Non-pigmented ciliary epithelial cell (primary cell): ENCODE measurements at places on chromosomes 5 and 9.

DNA sequence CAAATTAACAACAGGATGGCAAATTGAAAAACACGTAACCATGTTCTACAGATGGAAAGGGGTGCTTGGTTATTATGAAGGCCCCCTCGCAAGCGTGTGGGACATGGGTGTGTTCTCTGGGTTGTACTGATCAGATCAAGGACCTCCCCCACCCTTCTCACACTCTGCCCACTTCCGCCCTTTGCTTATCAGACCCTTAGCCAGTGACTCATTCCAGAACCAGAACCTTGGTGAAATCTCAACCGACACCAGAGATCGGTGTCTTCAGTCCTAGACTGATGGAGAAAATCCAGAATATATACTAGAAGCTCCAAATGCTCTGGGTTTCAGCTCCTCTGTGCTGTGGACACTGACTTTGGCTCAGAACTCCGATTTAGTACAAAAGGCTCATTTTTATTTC, 64.9 kb downstream of the PTTG1 start:
- no peak for DNase-seq

GRCh38 chr9:68819065-68819464, 114.0 kb downstream of the PIP5K1B start:
- DNase-seq: no peak

GRCh38 chr5:78813286-78813685, 164.7 kb upstream of the LHFPL2 start:
- DNase-seq: no peak

- DNase-seq: no peak
Measured at GRCh38 chr5:125914471-125914870, 508.7 kb upstream of the GRAMD2B start.

- no peak for DNase-seq
Measured at GRCh38 chr9:132129535-132129934, 32.3 kb upstream of the NTNG2 start.

DNA sequence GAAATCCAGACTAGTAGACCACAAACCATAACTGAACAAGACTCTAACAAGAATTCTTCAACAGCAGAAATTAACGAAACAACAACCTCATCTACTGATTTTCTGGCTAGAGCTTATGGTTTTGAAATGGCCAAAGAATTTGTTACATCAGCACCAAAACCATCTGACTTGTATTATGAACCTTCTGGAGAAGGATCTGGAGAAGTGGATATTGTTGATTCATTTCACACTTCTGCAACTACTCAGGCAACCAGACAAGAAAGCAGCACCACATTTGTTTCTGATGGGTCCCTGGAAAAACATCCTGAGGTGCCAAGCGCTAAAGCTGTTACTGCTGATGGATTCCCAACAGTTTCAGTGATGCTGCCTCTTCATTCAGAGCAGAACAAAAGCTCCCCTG, 68.6 kb downstream of the VCAN start:
- DNase-seq: no peak

- DNase-seq: no peak
Measured at GRCh38 chr9:18472841-18473251, 1.1 kb upstream of the ADAMTSL1 start.

DNA sequence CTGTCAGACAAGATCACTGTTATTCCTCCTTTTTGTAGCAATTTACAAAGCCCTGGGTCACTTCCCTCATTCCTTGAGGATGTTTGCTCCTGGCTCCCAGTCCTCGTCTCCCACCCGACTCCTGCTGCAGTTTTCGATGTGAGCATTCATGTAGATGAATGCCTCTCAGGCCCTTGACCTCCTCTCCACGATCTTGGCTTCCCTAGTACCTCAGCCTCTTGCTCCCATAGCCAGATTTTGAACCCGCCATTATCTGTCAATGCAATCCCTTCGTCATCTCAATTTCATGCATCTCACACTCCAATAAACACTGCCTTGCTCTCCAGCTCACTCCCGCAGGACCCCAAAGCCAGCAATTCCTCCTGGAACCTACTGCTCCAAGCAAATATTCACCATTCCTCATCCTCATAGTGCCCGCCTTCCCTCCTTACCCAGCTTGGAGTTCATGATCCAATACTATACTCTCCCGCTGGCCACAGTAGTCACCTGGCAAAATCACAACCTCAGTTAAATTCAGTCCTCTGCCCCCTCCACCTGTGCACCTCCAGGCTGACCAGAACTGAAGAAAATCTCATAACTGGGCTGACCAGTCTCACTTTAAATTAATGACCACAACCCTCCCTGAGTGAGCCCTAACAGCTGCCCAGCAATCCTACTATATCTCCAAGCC, 35.1 kb upstream of the JADE2 start:
- DNase-seq: no peak

DNA sequence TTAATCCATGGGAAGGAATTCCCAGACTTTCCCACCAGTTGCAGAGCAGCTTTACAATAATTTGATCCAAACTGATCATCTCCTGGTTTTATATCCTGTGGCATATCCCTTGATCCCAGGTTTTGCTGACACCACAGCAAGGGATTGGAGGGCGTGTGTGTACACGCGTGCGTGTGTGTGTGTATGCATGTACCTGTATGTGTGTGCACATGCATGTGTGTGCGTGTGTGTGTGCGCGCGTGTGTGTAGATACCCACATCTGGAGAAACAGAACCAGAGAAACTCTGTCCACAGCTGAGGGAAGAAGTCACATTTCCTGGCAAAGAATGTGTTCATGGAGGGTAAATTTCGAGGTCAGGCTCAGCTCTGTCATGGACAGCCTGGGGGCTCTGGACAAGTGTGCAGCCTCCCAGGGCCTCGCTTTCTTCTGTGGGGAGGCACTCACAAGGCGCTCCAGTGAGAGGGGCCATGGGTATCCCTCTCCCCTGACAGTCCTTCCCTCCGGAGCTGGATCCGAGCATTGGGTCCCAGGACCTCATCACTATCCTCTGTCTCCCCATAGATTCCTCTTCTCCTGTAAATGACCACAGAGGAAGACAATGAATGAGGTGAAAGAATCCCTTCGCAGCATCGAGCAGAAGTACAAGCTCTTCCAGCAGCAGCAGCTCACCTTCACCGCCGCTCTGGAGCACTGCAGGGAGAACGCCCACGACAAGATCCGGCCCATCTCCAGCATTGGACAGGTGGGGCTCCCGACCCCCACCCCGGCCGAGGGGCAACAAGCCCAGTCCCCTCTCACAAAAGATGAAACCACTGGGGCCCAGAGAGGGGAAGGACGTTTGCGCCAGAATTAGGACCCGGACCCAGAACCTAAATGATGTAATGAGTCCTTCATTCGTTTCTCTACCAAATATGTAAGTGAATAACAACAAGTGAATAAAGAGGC, 4.9 kb downstream of the SPACA9 start:
- no peak for DNase-seq

DNA sequence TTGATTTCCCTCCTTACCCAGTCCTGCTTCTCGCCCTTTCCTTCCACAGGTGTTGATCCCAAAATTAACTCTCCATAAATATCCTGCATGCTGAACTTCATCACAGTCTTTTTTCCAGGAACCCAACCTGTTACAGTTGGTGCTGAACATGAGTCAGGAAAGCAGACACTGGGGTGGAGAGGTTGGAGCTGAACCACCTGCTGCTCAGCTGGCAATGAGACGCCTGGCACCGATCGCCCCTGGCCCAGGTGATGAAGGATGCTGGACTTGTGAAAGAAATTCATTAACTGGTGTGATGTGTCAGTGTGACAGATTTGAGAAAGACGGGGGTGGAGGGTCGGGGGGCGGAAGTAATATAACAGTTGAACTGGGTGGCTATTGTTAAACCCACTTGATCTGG, 30.6 kb downstream of the CPLX2 start:
- no peak for DNase-seq

DNA sequence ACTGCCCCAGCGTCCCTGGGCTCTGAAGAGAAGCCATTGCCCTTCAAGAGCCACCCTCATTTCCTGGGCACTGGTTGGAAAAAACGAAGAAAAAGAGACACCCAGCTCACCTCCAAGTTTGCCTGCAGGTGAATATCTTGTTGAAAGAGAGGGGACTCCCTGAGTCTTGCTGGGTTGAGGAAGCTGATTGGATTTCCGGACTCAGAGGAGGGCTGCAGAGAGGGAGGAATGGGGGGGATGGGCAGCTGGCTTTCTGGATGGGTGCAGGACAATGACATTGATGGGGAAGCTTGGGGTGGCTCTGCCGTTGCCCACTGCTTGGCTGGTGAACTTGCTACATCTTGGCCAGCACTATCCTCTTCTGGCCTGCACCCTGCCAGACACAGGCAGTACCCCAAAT, 31.0 kb upstream of the IER5L start:
- DNase-seq: no peak

DNA sequence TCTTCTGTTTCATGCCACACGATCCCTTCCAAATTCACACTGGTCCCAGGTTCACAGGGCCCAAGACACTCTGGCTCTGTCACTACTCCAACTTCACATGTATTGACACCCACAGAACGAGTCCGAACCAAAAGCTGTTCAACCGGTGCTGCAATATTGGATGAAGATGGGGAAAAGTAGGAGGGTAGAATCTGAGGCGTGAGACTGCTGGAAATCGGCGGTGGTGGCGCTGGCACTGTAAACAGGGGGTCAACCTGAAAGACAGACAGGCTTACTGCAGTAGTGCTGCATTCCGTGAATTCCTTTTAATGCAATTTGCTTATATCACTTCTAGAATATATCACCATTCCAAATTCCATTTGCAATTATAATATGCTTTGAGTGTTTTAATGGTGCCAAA, 45.4 kb downstream of the ZNF608 start:
- no peak for DNase-seq

DNA sequence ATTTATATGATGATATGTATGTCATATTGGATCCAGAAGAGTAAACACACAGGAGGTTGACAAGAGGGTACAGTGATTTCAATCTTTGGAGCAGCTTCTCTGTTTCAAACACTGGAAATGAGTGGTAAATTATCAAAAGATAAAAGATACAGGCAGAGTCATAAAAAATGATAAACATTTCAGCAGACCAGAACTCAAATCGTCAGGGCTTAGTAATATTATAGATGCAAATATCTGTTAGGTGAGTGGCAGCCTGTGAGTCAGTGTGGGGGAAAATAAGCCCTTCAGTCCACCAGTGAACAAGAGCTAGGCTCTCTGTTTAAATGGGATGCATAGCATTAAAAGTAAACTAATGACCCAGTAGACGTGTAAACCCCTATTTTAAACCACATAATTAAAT, 1378.1 kb downstream of the EFNA5 start:
- DNase-seq: no peak

DNA sequence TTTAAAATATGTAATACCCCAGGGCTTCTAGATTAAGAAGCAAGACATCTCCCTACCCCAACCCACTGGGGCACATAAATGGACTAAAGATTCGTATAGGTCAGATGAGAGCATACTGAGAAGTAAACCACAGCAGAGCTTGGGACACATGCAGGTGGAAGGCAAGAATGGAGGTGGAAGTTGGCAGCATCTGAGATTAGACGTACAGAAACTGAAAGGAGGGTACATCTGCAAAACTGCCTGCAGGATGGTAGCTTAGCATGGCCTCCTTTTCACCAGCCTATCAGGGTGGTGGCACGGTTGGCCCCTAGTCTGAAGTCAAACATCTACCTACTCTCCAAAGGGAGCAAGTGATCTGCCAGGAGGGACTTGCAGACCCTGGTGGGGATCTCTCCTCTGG, 181.8 kb downstream of the TSSK1B start:
- DNase-seq: no peak

DNA sequence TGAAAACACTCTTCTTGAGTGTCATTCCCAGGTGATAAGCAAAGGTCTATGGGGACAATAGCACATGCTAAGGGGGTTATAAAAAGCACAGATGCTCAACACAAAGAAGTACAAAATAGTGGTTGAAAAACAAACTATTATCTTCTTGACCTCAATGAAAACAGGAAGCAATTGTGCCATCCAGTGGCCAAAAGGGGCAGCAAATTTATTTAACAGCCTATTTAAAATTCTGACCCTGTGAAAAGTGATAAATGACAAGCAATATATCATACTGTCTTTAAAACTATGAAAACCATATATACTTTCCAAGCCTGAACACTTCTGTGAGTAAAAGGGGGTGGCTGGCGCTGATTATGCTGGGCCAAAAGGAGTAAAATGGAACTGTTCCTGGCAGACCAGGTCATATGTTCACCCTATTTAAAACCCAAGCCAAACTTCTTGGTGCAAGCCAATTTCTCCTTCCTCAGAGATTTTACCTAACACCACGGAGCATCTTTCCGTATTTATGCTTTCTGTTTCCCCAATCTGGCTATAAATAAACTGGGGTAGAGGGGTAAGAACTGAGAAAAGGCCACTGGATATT, 29.7 kb downstream of the TEX10 start:
- no peak for DNase-seq

DNA sequence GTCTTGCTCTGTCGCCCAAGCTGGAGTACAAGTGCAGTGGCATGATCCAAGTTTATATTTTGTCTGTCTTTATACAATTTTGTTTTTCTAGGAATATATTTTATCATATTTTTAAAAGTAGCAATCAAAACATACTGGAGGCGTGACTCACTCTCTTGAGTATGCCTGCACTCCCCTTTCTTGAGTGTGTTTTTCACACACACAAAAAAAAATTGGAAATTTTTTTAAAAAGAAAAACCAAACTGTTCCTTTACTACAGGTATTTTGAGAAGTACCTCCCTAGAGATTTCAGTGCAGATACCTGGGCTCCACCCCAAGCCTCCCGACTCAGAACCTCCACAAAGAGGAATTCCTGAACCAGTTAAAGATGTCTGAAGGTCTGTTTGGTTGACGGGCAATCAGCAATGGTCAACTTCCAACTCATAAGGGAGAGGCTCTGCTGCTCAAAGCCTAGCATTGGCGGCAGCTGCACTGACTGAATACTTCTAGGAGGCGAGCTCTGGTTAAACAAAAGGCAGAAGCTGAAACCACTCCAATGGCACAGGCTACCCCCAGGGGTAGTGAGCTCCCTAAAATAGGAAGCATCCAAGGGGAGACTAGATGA, 27.4 kb downstream of the PDE6A start:
- DNase-seq: no peak

- DNase-seq: no peak
Measured at GRCh38 chr5:1501372-1502045, 22.3 kb downstream of the LPCAT1 start.

GRCh38 chr9:136590821-136591752, 45.2 kb upstream of the NOTCH1 start:
- DNase-seq: no peak

DNA sequence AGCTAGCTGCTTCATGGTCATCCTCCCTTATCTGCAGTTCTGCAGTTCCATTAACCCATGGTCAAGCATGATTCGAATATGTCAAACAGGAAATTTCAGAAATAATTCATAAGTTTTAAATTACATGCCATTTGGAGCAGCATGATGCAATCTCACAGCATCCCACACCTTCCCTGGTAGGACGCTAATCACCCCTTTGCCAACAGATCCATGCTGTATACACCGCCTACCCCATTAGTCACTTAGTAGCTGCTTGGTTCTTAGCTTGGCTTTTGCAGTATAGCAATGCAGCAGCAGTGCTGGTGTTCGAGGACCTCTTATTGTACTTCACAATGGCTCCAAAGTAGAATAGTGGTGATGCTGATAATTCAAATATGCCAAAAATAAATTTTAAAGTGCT, 739.7 kb upstream of the CDH9 start:
- no peak for DNase-seq

GRCh38 chr9:107624234-107624948, 134.8 kb upstream of the KLF4 start:
- DNase-seq: no peak
